Right ventricle myocardium inferior (tissue), 1 donor: ENCODE measurements at places on chromosomes 3 and 15.

DNA sequence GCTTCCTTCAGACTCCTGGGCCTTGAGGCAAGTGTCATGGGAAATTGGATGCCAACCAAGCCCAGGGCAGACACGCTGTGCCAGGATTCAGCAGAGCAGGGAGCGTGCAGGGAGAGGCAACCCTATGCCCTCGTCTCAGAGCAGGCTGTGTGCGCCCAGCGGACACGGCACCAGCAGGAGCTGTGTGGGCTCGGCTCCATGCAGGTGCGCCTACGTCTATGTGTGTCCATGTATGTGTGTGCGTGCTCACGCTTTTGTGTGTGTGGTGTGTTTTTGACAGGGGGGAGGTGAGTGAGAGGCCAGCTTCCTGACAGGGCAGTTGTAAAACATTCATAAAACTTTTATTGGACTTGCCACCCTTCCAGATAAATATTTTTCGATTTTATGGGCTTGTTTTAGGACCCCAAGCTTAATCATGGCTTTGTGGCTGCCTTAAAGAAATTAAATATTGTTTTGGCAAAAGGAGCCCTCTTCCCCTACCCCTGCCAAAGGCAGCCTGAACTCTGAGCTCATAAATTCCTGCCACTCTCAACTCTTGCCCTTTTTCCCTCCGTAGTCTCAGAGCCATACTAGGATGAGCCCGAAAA, 84.4 kb downstream of the DNAJB8 start:
- DNase-seq: no peak

DNA sequence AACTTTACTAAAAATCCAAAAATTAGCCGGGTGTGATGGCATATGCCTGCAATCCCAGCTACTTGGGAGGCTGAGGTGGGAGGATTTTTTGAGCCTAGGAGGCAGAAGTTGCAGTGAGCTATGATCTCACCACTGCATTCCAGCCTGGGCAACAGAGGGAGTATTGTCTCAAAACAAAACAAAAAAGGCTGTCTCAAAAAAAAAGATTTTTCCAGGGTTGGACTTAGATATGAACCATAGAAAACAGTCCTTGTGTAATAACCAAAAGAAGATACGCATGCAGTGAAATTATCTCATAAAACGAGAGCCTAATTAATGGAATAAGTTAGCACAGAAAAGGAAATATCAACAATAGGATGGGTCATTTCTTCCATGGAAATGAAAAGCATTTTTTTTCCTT, 320.4 kb upstream of the RASGRP1 start:
- DNase-seq: no peak

GRCh38 chr3:78660957-78661356, 1106.8 kb downstream of the ROBO1 start:
- DNase-seq: no peak

- DNase-seq: no peak
These were observed 9.2 kb downstream of the LZTFL1 start for GRCh38 chr3:45832699-45833098.

DNA sequence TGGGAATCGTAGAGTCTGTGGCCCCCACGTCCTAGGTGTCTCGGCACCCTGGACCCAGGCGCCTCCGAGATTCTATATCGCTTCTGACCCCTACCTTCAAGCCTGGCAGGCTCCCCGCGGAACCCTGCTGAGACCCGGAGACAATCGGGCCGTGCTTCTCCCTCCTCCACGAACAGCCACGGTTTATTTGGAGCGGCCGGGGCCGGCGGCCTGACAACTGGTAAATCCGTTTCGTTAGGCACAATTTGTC, 1.4 kb downstream of the GATA2 start:
- no peak for DNase-seq
